Stimulated activated naive B cell treated with anti-CD40 and anti-IgM and Interleukin-4, amounts not matched to agents 10 μg/mL and 1 μg/mL and 100 μg/mL, for 72 hours (primary cell): ENCODE measurements at places on chromosomes 11 and 22.

DNA sequence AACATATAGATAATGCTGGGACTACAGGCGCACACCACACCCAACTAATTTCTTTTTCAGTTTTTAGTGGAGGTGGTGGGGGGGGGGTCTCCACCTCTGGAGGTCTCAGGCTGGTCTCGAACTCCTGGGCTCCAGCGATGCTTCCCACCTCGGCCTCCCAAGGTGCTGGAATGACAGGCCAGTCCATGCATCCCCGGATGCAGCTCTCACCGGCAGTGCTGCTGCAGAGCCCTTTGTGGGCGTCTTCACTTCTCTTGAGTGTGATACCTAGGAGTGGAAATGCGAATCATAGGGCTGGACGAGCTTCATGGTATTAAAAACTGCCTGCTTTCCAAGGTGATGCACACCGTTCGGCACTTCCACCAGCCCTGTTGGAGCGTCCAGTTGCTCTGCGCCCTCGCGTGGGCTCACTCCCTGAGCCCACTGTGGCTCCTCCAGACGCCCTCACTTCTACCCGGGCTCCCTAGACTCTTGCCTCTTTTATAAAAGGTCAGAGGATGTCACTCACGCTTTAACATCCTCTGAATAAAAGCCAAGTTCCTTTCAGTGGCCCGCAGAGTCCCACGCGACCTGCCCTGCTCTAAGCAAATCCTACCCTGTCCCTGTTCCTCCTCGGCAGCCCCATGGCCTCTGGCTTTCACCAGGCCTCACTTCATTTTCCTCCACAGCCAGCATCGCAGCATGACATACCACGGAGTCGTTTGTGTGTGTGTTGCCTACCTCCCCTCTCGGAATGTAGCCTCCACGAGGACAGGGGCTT is 837 bp upstream of the BID start:
- DNase-seq = no peak

DNA sequence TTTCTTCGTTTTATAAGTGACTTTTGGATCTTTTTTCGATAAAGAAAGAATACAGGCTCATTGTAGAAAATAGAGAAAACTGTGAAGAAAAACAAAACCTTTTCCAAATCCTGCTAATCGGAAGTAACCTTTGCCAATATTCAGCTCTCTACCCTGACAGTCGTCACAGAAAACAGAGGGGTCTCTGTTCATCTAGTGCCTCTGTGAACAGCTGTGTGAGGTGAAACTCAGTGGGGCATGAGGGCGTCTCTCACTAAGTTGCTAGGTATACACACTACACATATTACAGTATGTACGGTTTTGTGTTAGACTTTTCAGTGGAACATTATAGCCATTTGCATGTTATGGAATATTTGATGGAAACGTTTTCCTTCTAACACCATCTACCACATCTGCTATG is 39.4 kb downstream of the DHCR7 start:
- DNase-seq = no peak

- DNase-seq = no peak
Observed at GRCh38 chr11:113496026-113496651, 20.9 kb upstream of the DRD2 start.

DNA sequence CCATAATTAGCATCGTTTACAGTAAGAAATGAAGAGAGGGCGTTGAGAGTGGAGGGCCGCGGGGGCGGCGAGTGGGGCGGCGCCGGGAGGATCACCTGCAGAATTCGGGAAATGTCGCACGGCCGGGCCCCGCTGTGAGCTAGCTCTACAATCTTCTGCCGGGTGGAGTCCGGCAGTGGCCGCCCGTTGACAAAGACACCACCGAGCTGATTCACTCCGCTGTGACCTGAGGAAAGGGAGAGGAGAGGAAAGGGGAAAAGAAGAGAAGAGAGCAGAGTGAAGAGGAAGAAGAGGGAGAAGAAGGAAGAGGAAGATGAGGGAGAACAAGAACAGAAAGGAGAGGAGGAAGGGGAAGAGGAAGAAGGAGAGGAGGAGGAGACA is 8.5 kb downstream of the PAX6 start:
- DNase-seq = no peak

DNA sequence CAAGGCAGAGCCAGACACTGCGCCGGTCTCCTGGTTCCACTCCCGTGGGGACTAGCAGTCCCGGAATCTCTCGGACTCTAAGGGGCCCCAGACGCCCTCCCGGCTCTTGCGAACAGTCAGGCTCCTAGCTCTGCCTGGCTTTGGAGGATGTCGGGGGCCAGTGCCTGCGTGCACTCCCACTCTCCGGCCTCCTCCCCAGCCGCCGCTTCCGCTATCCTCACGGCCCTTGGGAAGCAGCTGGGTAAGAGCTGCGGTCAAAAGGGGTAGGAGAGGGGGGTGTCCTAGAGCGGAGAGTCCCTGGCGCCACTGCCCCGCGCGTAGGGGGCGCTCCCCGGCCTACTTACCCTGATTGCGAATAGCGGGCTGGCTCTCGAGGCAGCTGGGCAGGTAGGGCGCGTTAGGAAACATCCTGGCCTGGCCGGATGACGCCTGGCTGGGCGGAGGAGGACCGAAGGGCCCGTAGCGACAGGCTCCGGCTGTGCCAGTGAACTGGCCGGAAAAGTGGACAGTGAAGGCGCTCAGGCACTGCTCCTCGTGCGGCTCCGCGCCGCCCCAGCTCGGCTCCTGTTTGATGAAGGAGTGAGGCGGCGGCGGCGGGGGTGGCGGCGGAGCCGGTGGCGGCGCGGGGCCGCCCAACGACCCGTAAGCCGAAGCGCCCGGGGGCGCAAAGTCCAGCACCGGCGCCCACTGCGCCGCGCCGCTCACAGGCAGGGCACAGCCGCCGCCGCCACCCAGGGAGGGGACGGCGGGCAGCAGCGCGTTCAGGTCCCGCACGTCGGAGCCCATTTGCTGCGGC is 785 bp downstream of the WT1 start:
- no peak for DNase-seq

DNA sequence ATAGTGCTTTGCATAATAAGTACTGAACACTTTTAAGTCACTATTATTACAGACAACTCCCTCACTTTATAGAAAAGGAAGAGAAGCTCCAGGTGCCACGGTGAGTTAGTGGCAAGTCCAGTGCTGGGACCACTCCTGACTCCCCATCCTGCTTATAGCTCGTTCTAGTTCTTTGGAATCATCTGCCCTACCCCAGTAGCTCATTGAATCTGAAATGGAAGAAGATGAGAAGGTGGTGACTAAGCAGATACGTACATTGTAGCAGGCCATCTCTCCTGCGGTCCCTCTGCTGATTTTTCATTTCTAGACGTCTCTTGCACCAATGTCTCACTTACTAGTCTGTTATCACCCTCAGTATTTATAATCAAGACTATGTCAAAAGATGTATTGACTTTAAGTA is 21.6 kb downstream of the MMP20 start:
- no peak for DNase-seq

DNA sequence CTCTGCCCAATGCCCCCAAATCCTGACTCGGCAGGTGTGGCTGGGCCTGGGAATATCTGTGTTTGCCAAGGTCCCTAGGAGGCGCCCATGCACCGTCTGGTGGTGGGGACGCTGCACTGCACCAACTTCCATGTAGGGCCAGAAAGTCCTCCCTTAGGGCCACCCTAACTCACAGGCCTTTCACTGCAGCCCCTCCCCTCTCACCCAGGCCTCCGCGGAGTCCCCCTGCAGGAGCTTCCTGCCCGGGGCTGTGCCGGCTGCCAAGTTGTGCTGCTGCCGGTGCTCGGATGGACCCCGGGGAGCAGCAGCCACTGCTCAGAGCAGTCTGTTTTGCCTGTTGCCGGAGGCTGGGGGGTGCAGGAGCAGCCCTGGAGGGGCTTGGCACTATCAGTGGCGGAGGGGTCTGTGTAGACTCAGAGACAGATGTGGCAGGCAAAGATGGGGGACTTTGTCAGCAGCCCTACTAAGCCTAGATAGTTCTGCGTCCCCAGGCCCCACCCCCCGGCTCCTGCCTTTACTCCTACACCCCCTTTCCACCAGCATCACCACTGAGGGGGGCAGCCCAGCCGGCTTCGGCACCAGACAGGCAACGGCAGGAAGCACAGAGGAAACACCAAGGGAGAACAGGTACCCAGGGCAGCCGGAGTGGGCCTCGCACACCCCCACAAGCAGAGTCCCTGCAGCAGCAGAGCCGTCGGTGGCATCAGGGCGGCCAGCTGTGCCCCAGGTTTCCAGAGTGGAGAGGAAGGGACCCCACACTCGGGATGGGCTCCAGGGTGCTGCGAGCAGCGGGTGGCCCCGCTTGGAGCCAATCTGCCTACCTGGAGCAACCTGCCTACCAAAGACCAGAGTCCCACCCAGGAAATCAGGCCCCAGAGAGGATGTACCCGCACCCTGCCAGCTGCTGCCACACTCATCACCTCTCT is 124.3 kb downstream of the TRIM29 start:
- DNase-seq = no peak

- DNase-seq = no peak
Observed at GRCh38 chr11:93249459-93250220, 51.8 kb upstream of the SLC36A4 start.

GRCh38 chr11:61083601-61084147 is 18.6 kb upstream of the CD5 start:
- DNase-seq = no peak

DNA sequence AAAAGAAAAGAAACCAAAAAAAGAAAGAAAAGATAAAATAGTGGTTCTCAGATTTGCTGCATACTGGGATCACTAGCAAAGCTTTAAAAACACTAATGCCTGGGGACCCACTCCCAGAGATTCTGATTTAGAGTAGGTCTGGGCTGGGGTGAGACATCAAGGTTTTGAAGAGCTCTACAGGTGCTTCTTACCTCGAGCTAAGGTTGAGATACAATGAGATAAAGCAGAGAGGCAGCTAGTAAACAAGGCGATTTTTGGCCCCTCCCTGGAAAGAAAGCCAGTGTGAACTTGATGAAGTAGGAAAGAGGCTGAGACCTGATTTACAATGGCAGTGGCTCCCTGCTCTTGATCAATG is 327.6 kb upstream of the CCDC90B start:
- no peak for DNase-seq

GRCh38 chr22:33300165-33300564 is 242.0 kb upstream of the SYN3 start:
- no peak for DNase-seq

- no peak for DNase-seq
Observed at GRCh38 chr11:60774726-60775125, 10.4 kb upstream of the MS4A10 start.

DNA sequence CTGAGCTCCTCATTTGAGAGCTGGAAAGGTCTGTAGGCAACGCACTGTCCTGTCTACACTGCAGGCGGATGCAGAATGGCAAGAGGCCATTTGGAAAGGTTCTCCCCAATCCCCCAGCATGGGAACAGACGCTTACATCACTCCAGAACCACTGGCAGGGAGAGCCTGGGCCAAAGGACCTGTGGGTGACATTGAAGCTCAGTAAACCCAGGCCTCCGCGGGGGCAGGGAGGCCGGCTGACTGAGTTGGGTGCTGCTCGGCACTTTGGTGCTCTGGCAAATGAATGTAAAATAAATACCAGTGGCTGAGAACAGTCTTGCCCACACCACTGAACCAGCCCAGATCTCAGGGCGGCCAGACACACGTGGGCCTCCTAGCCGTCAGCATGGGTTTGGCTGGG is 22.4 kb downstream of the TOM1 start:
- no peak for DNase-seq

DNA sequence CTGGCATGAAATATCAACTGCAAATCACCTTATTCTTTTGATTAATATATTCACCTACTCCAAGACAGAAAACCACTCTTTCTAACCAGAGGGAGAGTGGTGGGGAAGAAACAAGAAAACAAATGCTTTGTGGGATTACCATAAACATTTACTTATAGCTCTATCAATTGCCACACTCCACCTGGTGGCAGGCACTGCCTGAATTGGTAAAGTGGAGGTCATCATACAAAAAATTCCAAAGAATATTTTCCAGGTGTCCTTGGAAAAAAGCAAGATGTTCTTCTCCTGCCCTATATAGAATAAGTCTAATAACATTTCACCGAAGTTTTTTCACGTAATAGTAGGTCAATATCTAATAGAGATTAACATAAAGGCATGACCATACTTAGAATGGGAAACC is 45.3 kb downstream of the PHF21A start:
- DNase-seq = no peak

DNA sequence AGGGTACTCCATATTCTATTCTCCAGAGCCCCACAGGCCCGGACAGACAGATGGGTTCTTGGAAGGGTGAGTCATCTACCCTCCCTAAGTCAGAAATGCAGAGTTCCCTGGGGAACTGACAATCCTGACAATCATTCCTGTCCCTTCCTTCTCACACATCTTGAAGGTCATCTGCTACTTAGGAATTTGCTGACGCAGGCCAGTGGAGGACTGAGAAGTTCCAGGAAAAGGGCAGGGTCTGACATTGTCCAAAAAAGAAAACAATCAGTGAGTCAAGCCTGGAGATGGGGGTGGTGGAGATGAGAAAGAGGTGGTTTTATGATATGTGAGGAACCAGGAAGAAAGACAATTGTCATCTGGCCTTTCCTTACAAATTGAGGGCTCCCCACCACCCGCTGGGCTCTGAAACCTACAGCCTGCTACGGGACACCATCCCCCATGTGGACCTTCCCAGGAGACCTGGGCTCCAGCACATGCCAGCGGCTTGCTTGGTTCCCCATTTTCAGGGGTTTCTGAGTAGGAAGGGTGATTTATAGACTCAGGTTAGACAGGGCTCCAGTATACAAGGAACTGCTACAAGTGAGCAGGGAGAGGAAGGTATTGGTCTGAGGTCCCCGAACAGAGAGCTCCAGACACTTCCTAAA is 12.9 kb downstream of the CD59 start:
- no peak for DNase-seq

- no peak for DNase-seq
Observed at GRCh38 chr22:41531715-41532477, 12.4 kb downstream of the POLR3H start.

DNA sequence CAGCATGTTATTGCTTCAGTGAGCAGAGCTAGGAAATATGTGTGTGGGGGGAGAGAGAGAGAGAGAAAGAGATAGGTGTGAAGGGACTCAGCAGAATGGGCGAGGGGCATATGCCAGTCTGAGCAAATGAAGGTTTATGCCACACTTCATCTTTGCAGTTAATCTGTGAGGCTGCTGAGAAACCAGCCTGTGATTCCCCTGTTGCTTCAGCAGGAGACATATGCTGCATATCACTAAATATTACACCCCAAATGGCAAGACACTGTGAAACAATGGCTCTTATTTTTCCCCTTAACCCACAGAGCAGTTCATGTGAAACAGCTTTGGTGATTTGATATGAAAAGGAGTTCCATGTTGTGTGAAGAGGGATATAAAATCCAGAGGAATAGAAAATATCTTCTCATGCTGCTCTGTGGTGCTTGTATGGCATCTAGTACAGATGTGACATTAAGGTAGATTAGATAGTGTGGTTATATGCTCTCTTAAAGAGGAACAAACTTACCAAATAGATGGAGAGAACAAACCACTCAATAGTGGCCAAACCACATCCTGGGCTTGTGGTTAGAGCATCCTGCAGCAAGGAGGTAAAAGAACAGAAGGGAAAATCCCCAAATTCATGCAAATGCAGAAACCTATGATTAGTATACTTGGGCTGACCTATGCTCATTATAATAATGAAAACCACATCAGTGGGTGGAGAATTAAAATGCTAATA is 864.2 kb downstream of the FAM181B start:
- peak; percentile 78 for DNase-seq

GRCh38 chr22:20430101-20430719 is 7.4 kb downstream of the SCARF2 start:
- DNase-seq = no peak
